Stimulated activated CD8-positive, alpha-beta memory T cell treated with anti-CD3 and anti-CD28 coated beads, Interleukin-4, amount 100 ng/mL, for 4 hours (primary cell): ENCODE measurements at places on chromosomes 2 and 18.

DNA sequence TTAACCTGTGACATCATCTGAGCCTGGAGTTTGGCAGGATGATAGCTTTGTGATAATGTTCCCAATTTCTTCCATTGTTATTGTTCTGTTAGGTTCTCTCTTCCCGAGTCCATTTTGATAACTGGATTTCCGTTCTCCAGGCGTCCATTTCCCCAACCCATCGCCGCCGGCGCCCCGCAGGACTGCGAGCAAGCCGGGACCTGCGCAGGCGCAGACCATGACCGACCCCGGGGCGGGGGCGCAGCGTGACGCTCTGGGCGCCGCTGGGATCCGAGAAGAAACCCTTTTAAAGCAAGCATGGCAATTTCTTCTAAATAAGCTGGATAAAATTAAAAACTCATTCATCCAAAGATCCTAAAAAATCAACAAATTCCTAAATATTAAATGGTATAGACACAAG lies at the start of gene SLC25A52:
Gene SLC25A52 (minus strand): TSS at position 186 of the 400 bp plus-strand sequence. CDS start 219 bp downstream, outside the sequence.
- no peak for DNase-seq

GRCh38 chr18:49834258-49834657 lies 20.9 kb upstream of the ACAA2 start:
- DNase-seq = no peak

- DNase-seq = no peak
Measured at GRCh38 chr2:165357758-165358157, 111.7 kb upstream of the CSRNP3 start.

DNA sequence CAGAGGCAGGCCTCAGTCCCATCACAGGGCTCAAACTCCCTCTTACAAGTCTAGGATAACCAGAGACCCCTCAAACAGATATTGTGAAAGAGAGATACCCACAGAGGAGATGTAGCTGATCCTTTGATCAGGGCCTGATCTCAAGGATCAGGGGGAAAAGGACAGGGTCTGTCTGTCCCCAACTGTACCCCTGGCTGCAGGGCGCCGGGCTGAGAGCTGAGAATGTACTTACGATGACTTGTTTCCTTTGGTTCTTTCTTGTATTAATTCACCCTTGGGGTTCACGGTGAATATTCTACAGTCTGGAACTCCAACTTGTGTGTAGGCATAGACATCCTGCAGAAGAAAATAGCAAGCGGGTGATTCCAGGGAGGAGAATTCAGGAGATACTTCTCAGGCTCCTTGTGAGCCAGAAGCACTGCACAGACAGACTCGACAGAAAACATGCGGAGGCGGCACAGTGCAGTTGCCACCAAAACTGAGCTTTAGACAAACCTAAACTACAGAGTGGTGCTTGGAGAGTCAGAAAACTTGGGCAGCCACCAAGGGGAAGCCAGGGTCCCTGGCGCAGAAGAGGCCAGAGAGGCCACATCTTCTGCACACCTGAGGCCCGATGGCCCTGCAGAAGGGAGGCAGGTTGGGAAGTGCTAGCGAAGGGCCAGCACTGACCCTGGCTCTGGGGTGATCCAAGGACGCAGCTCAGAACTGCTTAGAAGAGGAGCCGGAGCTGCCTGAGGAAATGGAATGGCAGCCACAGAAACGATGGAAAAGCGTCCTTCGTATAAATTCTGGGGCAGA lies 73.9 kb downstream of the EMILIN2 start:
- no peak for DNase-seq

DNA sequence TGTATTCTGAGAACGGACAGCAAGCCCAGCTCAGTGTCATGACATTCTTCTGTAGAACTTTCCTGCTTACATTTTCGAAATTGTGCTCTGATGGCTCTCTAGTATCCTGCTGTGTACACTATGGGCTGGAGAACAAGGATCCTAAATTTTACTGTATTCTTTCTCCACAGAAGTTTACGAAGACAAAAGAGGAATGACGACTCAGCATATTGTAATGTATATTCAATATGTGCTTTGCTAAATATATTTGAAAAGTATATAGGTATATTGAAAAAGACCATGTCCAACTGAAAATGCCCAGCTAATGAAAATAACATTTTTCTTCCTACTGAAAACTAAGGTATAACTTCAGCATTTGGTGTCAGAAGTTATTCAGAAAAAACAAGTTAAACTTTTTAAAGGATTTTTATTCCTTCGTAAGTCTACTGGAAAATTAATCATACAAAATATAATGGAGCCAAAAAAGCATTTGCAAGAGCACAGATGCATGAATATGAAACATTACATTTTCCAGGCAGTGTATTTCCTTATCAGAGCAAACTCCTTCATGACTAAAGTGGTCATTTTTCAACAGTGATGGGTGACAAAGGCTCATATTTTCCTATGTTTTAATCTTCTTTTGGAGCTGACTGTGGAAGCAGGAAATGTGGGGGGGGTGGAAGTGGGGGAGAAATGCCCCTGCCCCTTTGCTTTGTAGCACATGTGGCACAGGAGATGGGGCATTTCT lies 143.8 kb upstream of the THUMPD2 start:
- no peak for DNase-seq

- DNase-seq = no peak
Measured at GRCh38 chr18:79629606-79630005, 50.0 kb upstream of the CTDP1 start.

- no peak for DNase-seq
Measured at GRCh38 chr2:44531289-44531688, 169.5 kb downstream of the CAMKMT start.

DNA sequence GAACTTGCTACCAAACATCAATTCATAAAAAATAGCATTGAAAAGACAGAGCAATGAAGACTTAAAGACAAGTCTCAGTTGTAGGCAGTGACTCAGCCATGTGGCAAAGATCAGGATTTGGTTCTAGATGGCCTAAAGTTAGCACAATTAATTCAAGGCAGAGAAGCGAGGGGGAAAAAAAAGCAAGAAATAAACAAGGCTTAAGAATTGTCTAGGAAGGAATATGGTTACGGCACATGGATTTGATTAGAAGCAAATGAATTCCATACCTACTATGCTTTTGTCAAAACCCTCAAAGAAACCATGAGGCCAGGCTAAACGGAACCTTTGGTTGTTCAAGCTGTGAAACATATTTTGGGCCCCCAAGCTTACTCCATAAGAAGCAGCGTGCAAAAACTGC lies 362.2 kb upstream of the KCNH7 start:
- DNase-seq = no peak

DNA sequence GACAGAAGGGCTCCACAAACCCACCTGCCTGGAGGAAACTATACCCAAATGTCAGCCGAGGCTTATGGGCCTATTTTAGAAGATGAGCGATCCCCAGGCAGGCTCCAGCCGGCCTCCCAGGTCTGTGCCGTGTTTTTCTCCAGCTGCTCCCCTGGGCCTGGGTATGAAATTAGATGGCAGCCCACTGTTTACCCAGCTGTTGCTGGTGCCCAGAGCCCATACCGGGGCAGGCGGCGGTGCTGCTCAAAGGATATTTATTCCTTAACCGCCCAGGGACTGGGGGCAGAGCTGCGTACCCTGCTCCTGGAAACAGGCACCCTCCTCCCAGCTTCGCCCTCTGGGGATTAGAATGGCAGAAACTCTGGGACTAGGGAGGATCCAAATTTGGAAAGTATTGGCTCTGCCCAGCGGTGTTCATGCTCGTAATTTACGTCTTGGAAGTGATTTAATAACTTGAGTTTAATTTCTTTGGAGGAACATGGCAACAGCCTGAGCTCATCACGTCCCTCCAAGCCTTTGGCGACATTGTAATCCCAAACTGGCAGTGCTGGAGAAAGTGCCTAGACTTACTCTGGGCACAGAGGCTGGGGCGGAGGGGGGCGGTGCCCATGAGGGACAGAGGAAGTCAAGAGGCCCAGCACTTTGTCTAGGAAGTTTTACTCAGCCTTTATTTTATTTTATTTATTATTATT lies 199.2 kb downstream of the KLHL29 start:
- DNase-seq = no peak

DNA sequence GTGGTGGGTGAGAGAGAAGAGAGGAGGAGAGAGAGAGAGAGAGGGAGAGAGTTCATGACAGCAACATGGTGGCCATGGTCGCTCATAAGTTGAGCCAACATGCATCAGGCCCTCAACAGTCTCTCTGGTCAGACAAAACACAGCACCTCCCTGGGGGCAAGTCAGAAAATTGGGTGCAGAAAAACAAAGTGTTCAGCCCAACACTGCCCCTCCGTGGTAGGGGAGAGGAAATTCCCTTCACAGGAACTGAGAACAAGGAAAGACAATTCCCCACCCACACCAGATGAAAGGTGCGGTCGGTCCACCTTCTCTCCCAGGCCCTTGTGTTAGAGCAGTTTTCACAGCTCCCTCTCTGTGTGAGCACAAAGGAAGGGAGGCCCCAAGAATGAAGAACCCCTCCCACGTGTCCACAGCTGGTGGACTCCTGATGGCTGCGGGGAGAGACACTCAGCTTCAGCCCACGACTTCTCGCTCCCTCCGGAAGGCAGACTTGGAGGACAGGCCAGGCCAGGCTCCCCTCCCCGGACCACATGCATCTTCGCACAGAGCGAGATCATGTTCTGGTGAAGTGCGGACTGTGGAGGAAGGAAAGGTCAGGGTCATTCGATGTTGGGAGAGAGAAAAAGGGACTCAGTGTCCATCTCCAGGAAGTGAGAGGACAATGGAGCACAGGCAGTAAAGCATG lies 181.7 kb downstream of the ANAPC1 start:
- no peak for DNase-seq

DNA sequence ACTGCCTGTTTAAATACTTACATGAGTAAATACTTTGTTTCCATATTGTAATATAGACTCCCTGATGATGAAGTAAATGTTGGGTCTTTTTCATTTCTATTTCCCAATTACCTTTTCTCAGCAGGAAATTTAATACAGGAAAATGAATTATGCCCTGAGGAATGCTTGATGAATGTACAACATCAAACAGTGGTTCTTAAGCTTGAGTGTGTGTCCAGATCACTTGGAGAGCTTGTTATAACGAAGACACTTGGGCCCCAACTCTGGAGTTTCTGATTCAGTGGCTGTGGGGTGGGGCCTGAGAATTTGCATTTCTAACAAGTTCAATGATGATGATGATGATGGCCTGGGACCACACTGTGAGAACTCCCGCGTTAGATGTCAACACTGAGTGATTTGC lies 7.1 kb upstream of the ME2 start:
- DNase-seq = no peak

DNA sequence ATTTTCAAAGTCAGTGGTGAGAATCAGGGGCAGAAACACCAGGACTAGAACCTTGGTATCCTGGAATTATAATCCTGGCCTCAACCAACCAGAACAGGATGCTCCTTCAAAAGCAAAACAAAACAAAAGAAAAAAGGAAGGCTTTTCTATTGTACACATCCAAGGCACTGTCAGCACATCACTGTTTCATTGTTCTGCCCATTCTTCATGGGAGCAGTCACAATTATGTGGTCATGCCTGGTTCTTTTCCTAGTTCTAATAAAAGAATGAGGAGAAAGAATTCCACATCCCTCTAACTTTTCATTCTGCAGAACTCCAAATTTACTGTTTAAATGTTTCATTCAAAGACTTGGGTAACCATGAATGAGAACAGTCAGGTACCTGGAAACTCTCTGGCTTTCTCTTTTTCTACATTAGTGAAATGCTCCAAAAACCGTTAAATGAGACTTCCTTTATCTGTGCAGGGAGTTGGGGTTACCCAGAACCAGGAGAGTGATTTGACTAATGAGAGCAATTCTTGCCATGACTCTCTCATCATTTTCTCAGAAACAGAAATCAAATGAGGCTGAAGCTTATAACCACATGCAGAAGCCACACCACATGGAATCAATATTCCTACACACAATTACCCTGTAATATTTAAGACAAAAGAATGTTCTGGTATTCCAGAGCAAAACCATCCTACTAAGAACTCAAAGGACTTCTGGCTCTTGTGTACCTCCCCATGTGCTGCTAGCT lies 110.9 kb upstream of the CCDC150 start:
- no peak for DNase-seq

- no peak for DNase-seq
Measured at GRCh38 chr2:214103276-214104001, 307.4 kb upstream of the VWC2L start.

- DNase-seq = no peak
Measured at GRCh38 chr2:64657411-64657810, 3.7 kb upstream of the SERTAD2 start.

GRCh38 chr18:10045296-10045891 lies 131.6 kb downstream of the VAPA start:
- no peak for DNase-seq

DNA sequence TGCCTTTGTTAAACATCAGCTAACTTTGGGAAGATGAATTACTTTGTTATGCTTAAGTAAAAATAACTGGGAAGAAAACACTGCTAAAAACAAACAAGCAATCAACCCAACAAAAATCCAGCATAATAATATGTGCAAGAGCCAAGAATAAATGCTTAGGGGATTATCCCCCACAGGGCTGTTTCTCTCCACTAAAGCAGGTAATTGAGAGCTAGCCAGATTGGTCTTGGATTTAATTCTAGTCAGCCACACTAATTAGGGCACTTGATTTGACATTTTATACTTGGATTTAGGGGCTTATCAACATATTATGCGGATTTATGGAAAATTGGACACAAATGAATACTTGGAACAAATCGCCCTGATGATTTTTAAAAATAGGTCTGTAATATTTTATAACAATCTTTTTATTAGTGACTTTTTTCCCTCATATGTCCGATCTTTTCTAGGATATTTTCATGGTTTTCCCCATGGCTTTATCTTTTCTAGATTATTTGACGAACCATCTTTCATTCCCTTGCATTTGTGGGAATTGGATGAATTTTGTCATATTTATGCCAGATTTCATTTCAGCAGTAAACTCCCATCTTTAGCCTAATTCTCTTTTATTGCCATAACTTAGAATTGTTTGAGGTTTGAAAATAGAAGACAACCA lies 199.1 kb upstream of the NXPH2 start:
- no peak for DNase-seq

DNA sequence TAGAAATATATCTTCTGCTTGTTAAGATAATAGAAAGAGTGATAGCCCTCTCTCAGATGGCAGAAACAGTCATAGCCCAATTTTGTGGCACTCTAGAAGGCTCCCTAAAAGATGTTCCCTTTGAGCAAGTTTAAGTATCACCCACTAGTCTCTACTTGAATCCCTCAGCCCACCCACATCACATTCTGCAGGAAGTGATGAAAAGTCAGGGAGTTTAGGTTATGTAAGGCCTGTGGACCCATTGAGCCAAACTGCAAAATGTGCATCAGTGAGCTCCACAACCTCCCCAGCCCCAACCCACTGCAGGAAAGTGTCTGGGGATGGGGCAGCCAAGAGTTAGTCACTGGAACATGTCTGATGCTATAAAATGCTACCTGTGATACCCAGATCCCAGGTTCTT lies 25.6 kb downstream of the ANKRD44 start:
- DNase-seq = no peak

DNA sequence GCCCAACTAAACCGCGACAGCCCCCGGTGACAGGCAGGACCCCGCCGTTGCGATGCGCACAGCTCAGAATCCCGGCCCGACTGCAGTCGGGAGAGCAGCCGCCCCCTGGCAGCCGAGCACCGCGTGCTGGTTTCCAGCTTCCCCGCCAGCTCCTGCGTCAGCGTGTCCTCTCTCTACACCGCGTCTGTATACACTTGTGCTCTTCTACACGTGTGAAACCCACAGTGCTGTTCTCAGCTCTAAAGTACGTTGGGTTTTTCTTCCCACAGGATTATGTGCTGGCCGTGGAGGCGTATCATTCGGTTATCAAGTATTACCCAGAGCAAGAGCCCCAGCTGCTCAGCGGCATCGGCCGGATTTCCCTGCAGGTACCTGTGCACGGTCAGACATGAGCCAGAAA lies 54.0 kb downstream of the ADI1 start:
- no peak for DNase-seq
